Fibroblast of the aortic adventitia (primary cell): ENCODE measurements at places on chromosomes 5 and 9. TPM values are rescaled to one million over a fixed set of nuclear protein-coding genes. Genes with fewer than 3 reads are reported as not detected.

The DRD1 gene
- 0.18 TPM in 1 of 2 replicates, not detected in the other for total RNA-seq

The NPR2 gene
- total RNA-seq, result 17.1 and 21.4 TPM in 2 replicates

The C5orf63 gene
- total RNA-seq, result 4.0 and 6.3 TPM in 2 replicates

The IL17B gene
- not detected in 2 replicates for total RNA-seq

The MYOZ3 gene
- total RNA-seq, result 0.16 and 0.72 TPM in 2 replicates

The APBA1 gene
- 2.7 and 12.4 TPM in 2 replicates for total RNA-seq

The IFNA6 gene
- total RNA-seq, result not detected in 2 replicates

The ARID3C gene
- 0.09 and 0.74 TPM in 2 replicates for total RNA-seq

The STC2 gene
- total RNA-seq, result 48.3 and 400 TPM in 2 replicates

The HMMR gene
- total RNA-seq, result 1.2 and 37.2 TPM in 2 replicates

The TMEM171 gene
- total RNA-seq, result 0.90 and 13.1 TPM in 2 replicates

The IFNB1 gene
- not detected in 2 replicates for total RNA-seq

The PCDHB10 gene
- total RNA-seq, result 0.36 and 0.41 TPM in 2 replicates

The PCSK5 gene
- 2.2 and 3.6 TPM in 2 replicates for total RNA-seq

The OGN gene
- total RNA-seq, result 140 and 166 TPM in 2 replicates

The SAPCD2 gene
- 0.41 and 1.5 TPM in 2 replicates for total RNA-seq

The OBP2B gene
- total RNA-seq, result not detected in 2 replicates
